ENCODE measurements at places on chromosomes 6 and 20.

DNA sequence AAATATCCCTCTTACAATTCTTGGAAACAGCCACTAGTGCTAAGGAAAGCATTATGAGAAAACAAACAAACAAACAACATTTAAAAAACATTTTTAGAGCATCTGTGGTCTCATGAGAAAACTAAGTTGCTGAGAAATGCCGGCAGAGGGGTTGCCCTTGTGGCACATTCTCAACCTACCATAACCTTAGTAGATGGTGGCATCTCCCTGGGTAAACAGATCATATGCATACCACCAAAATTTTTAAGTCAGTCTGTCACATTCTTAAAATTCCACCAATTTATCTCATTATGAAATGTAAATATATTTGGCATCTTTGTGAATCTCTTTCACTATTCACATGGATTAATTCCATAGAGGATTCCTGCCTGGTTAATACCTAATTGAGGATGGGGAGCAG is 575.7 kb upstream of the MARCKS start:
- no peak for DNase-seq

GRCh38 chr20:46215913-46216707 is 92.2 kb downstream of the CDH22 start:
- no peak for DNase-seq

DNA sequence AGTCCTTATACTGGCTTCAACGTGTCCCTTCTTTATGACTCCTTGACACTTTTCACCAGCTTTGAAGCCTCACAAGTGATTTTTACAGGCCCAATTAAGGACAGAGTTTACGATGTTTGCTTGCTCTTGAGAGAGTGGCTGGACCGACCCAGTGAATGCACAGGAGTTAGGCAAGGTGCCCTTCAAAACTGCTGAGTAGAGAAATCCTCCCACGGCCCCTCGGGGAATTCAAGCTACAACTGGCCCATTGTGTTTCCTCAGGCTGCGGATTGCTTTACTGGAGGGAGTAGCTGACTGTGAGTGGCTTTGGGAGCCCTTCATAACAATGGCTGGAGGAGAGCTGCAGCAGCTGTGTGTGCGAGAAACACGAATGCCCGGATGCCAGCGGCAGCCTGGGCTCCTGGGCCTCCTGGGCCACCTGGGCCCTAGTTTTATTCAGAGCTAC is 50.0 kb downstream of the SGK1 start:
- no peak for DNase-seq

DNA sequence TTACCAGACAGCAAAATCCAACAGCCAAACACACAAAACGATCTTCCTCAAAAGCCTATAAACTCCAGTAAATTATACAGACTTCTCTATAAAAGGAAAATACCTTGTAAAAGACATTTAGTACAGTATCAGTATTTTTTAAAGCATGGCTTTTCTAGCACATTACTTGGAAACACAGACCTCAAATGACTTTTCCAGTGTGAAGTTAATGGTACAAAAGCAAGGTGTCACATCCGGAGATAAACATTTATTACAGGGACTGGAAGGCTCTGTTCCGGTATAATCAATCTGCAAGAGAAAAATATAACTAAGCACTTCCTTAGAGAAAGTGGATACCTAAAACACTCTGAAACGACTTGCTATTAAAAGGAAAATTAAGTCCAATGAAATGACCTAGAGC is 17.1 kb downstream of the TMEM30A start:
- DNase-seq = no peak

DNA sequence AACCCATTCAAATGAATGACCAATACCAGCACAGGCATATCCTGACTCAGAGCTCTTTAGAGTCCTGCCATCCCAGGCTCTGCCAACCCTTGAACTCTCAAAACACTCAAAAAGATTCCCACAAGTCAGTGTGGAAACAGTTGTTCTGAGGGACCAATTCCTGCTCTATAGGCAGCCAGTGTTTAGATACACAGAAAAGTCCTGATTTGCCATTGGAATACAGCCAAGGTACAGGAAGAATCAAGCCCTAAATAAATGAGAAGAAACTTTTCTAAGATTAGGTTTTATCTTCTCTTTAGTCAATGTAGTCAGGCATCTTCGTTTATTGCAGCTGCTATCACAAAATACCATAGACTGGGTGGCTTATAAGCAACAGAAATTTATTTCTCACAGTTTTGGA is 626.8 kb upstream of the ARID1B start:
- DNase-seq = no peak

- DNase-seq = peak; percentile 1
These were observed 383.8 kb downstream of the TFAP2A start for GRCh38 chr6:10030942-10031537.

DNA sequence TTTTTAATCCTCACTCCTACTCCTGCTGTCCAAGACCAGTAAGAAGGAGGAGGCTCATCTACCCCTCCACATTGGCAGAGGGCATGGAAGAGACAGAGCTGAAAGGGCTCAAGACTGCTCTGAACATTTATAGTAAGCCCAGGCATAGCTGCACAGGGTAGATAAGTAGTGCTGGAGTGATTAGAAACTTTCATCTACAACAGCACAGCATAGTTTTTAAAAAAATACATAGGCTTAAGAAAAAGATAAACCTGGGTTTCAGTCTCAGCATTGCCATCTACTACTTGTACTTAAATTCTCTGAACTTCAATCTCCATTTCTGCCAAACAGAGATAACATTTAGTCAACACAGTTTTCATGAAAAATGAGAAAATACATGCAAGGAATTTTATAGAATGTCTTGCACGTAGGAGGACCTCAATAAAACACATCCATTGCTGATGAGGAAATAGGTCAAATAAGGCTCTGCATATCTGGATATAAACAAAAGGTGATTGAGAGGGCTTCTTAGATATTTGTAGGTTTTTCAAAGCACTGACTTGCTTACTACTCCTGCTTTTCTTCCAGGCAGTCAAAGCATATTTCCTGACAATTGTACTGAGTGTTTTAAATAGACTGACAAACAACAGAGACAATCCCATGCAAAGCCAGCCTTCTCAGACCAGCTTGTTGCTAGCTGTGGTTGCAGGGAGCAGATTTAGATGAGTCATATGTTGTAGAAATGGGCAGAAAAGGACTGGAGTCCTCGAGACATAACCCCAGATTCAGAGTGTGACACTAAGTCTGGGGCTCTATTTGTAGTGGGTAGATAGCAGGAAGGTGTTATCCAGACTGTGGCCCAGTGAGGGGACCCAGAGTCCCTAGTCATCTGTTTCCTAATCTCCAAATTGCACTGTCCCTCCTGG is 107.4 kb upstream of the TAB2 start:
- no peak for DNase-seq

DNA sequence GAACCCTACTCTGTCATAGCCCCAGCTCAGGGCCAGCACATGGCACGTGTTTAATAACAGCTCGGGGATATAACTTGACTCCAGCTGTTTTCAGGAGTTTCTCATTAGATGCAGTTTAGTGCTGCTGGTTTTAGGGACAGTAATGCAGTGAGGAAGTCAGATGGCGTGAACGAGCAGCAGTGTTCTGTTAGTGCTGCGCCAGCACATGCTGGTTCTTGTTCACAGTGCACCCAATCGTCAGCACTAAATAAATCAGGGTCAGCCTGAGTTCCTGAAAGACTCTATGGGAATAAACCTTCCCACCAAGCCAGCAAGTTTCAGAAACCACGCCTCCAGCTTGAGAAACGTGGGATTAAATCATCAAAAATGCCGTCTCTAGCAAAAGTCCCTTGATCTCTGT is 235.9 kb upstream of the SUPT3H start:
- no peak for DNase-seq

- no peak for DNase-seq
These were observed 2.6 kb downstream of the SS18L1 start for GRCh38 chr20:62146019-62146755.

- DNase-seq = no peak
These were observed 54.8 kb upstream of the ADGRG6 start for GRCh38 chr6:142246960-142247359.

DNA sequence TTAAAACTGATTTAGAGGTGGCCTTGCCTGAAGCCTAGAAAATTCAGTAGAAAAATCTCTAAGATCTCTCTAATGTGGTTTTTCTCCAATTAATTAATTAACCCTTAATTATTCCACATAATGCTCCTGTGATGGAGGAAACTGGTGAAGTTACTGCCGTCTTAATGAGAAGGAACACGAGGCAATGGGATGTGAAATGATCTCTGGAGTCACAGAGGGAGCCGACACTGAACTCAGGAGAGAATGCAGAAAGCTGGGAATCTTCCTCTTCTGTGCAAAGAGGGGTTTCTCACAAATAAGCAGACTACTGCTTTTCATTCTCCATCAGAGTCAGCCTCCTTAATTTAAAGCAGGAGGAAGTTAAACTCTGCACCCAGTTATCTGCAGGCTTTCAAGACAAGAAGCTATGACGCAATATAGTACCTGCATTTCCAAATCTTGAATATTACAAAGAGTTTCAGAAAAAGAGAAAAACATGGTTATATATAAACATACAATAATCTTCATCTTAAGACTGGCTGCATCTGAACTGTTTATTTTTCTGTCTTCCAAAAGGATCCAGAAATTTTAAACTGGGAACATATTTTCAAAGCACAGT is 18.1 kb upstream of the SNRPB2 start:
- no peak for DNase-seq

DNA sequence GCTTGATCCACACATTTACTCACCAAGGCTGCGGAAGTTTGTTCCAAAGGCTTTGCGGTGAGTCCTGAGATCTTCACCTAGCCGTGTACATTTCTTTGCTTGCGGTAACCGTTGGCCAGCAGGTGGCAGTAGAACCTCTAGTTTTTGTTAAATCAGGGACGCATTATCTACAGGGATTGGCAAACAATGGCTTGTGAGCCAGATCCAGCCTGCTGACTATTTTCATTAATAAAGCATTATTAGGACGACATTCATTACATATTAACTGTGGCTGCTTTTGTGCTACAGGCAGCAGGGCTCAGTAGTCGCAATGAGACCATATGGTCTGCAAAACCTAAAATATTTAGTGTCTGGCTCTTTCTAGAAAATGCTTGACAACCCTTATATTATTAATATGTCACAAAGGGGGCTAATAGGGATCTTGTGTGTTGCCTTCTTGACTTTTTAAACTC is 174.1 kb downstream of the DOK5 start:
- peak; percentile 27 for DNase-seq

GRCh38 chr20:15476186-15476585 is 1097.1 kb downstream of the KIF16B start:
- DNase-seq = no peak

DNA sequence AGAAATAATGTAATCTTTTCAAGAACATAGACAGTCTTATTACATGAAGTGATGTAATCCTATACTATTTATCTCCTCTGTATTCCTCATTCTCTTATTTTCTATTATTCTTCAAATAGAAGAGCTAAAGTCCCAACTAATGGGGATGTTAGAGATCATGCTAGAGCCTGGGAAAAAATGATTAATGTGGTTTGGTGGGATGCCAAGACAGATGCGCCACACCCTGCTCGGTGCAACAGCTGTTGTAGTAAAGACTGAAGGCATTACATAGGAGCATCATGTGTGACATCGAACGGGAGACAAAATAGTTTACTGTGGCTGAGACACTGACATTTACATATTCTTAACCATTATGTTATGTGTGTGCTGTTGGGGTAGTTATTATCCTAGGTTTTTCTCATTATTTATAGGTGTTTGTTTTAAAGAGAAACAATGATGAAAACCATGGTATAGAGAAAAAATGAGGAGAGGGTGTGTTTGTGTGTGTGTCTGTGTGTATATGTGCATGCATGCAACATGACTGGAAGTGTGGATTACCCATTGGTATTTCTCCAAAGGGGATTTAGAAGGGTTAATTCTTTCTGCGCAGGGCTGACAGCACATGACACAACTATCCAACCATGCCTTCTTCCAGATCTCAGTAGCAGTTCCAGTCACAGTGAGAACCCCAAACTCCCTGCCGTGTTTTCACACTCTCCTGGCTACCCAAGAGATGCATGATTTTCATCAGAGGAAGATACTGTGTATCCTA is 155.3 kb downstream of the EYA4 start:
- DNase-seq = no peak

DNA sequence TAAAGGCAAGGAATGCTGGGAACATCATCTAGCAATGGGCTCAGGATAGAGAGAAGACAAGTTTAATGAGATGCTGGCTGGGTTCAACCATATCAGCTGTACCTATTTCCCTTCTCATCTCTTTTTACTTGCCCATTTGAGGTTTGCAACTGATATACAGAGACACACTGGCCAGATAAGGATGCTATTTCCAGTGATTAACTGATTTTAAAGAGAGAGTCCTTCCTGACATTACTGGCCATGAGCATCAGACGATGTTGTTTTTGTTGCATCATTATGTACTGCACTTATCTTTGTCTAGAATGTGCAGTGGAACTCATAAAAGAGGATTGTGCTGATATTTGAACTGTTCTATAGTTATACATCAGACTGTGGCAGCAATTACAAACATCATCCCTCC is 252.7 kb downstream of the BTBD3 start:
- no peak for DNase-seq

- DNase-seq = no peak
These were observed 785.6 kb upstream of the GJE1 start for GRCh38 chr6:141347086-141347485.

GRCh38 chr6:51139950-51140385 is 321.3 kb downstream of the TFAP2B start:
- DNase-seq = no peak

GRCh38 chr6:13614126-13614925 is 809 bp upstream of the NOL7 start:
- no peak for DNase-seq

GRCh38 chr6:106225581-106225980 is 100.0 kb downstream of the ATG5 start:
- no peak for DNase-seq

DNA sequence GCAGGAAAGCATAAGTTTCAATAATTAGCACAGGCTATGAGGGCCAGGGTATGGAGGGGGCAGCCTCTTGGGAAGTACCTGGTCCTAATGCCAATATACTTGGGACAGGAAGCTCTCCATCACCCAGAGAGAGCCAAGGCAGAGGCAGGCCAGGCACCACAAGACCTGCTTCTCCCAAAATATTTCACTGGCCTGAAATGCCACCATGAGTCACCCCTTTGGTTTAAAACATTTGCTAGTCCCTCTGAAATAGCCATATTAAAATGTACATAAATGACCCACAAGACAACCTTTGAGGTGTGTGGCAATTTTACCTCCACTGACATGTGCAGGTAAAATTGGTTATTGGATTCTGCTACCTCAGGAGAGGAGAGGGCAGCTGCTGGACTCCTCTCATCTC is 23.4 kb upstream of the SCUBE3 start:
- DNase-seq = no peak

DNA sequence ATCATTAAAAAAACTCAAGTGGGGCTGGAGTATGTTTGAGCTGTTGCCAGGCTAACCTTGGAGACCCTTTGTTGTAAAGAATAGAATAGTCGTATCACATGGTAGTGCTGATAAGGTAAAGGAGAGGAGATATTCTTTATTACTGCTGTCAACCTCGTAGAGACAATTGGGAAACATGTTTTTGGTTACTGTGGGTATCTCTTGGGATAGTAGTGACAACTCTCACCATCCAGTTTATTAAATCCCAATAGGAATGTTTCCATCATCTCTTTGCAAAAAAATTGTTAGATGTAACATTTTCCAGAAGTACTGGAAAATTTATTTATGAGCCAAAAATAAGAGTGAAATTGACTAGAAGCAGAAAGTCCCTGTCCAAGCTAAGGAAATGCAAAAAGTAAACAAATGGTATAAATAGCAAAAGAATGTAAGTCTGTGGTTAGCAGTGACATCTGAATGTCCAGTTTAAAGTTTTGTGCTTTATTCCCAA is 829.3 kb upstream of the CITED2 start:
- DNase-seq = no peak

GRCh38 chr6:167077241-167077932 is 45.5 kb upstream of the CCR6 start:
- DNase-seq = no peak

Data from GM12864 (cell line).